Activated CD8-positive, alpha-beta T cell treated with anti-CD3 and anti-CD28 coated beads for 36 hours (primary cell): ENCODE measurements at places on chromosomes 7 and 10. TPM values are rescaled to one million over a fixed set of nuclear protein-coding genes. Genes with fewer than 3 reads are reported as not detected.

DNA sequence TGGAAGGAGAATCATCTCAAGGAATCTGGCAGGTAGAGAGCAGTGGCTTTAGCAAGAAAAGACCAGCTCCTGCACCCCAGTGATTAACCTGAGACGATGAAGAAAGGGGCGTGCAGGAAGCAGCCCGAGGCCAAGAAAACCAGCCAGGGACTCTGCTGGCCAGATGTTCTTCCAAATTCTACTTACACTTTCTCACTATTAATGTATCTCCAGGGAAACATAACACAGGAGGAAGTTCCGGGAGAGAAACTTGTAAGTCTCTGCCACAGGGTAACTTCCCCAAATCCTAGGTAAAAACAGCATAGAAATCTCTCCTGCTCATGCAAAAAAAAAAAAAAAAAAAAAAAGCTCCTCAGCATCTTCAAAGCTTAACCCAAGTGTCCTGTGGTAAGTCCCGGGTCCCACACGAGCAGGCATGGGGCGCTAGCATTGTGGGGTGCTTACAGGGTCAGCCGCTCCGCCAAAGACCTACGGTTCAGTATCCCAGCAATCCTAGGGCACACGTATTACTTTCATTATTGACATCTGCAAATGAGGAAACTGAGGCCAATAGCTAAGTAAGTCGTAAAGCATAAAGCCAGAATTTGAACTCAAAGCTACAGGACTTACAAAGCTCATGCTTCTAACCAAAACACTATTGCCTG is 97.2 kb upstream of the GNA12 start:
- no peak overlapping the region for H3K27ac ChIP-seq
- H3K4me3 ChIP-seq: no peak overlapping the region
- peaks cover 11% of the 10 kb centered on the region for H3K4me1 ChIP-seq
- DNase-seq: no peak
- no peaks in the 10 kb centered on the region for H3K27me3 ChIP-seq
- H3K36me3 ChIP-seq: peaks cover 61% of the 10 kb centered on the region

DNA sequence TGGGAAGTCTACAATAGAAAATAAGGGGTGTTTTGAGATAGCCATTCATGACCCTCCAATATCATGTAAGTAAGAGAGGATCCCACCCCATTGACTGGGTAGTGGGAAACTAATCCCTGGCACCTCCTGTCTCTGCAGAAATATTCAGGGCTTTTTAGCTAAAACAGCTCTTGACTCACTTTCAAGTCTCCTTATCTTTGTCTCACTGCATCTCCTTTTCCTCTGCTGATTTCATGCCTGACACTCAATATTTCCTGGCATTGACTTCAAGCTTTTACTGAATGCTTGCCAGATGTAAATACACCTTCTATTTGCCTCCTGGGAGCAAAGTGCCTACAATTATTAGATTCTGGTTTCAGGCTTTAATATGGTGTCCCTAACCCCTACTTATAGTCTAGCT is 57.1 kb downstream of the CHRM2 start:
- no peaks in the 10 kb centered on the region for H3K27me3 ChIP-seq
- no peak for DNase-seq
- no peaks in the 10 kb centered on the region for H3K4me1 ChIP-seq
- H3K4me3 ChIP-seq: no peak overlapping the region
- no peak overlapping the region for H3K27ac ChIP-seq

DNA sequence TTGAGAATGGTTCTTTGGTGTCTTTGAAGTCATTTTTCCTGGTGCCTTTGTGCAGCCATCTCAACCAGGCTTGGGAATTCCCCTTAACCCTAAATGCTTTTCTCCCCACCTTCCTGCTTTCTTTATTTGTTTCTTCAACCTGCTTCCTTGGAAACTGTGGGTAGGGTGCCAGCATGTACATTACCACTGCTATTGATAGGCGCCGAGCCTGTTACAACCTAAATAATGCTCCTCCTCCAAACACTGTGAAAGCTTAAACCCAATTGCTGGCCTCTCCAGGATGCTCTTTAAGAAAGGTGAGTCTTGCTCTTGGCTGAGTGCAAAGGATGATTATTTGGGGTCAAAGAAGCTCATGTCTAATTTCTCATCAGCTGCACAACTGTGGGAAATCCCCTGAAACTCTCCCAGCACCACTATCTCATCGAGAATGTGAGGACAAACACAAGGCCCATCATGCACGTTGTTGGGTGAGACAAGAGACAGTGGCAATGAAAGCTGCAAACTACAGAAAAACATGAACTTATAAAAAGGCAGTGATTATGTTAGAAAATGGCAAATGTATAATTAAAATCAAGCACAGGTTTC is 285.5 kb upstream of the IGFBP3 start:
- DNase-seq: no peak
- H3K27ac ChIP-seq: no peak overlapping the region
- H3K27me3 ChIP-seq: no peaks in the 10 kb centered on the region
- H3K4me1 ChIP-seq: no peaks in the 10 kb centered on the region
- no peak overlapping the region for H3K4me3 ChIP-seq
- H3K36me3 ChIP-seq: no peaks in the 10 kb centered on the region

The ANKRD61 gene
- 0.27 TPM for total RNA-seq

DNA sequence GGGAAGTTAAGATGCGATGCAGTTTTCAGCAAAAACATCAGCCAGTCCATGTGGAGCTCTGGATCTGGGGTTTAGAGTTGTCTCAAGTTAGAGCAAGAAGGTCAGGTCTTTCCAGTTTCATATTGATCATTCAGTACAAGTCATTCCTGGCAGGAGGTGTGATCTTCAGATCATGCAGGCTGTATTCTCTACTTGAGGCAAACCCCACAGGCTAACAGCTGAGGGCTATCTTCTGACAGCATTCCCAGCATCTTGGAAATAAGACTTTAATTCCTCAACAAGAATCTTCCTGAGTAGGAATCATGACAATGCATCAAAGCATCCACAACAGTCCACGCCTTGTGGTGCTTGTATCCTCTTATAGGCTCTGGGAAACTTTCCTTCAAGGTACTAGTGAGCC is 94.9 kb upstream of the ZNF438 start:
- H3K4me1 ChIP-seq: peaks cover 11% of the 10 kb centered on the region
- no peaks in the 10 kb centered on the region for H3K36me3 ChIP-seq
- no peaks in the 10 kb centered on the region for H3K27me3 ChIP-seq
